ENCODE measurements at places on chromosomes 16 and 17.
A peak's percentile ranks its signal among the peaks of the same experiment; 100 is the strongest.

DNA sequence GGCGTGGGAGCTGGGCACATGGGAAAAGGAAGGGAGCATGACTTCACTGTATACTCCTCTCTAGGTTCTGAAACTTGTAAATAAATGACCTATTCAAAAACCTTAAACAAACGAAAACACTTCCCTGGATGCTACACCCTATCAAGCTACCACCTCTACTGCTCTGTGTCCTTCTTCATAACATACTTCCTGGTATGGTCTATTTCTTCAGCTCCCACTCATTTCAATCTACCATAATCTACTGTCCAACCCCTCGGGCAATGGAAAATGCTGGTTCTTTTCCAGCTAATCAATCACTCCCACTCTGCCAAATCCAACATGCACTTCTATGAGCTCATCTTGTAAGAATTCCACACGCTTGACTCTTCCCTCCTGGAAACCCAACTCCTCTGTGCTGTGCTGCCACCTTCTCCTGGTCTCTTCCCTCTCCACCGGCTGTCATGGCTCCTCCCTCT is 42.4 kb downstream of the AMFR start:
- no peak for DNase-seq

GRCh38 chr17:17088086-17088485 is 45.8 kb downstream of the MPRIP start:
- no peak for DNase-seq

GRCh38 chr16:21628772-21629171 is 23.6 kb downstream of the IGSF6 start:
- no peak for DNase-seq

DNA sequence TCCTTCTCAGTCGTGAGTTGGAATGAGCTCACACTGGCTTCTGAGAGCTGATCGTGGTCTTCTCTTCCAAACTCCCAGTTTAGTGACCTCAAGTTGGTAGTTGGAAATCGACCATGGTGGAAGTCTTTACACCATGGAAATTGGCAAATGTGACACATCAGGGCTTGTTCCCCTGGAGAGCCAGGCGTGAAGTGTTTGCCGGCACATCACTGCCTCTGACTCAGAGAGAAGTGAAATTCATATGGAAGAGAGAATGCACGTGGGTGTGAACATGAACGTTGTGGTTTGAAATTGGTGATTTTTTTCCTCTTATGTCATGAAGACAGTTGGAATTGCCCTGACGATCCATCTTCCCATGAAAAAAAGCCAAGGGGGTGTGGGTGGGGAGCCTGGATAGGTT is 47.4 kb downstream of the AXIN2 start:
- DNase-seq, result peak; percentile 86

- DNase-seq, result no peak
These were observed 7.9 kb downstream of the CBLN1 start for GRCh38 chr16:49273771-49274170.

DNA sequence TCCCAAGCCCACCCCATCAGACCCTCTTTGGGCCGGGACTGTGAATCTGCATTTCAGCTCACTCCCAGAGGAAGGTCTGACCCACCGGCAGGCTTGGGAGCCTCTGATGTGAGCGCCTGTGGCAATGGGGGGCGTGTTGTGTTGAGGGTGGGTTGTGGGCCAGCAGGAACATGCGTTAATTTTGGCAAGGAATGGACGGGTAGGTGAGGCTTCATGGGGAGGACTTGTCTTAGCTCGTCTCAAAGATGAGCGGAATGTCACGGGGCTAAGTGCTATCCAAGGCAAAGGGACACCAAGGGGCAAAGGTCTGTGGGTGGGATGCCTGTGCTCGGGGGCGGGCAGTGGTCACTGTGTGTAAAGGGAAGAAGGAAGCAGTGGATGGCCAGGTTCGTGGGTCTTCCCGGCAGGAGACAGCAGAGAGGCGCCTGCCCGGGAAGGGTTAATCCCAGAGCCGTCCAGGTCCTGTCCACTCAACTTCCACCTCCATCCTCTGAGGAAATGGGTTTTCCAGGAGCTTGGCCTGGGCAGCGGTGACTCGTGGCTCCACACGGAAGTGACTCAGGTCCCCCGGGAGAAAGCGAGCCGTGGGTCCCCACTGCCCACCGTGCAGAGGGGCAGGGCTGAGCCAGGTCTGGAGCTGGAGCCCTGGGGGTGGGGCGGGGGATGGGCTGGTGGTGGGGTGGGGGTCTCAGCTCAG is 17.4 kb downstream of the ADGRG1 start:
- peak; percentile 69 for DNase-seq

GRCh38 chr17:43354371-43354770 is 44.4 kb upstream of the ARL4D start:
- no peak for DNase-seq

DNA sequence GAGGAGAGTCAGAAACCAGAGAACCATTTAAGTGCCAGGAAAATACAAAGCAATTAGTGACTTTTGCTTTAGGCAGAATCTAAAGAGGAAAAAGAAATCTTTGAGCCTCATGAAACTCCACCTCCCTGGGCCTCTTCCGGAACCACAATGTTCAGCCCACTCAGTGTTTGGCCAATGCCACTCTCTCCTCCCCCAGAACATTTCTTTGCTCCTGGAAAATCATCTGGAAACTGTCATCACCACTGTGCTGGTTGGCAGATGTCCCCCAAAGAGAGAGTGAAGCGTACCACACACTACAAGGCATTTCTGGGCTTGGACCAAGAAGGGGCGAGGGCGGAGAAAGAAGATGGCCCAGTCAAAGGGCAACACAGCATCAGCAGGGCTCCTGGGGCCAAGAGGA is 7.1 kb upstream of the SOX9 start:
- DNase-seq, result no peak

- DNase-seq, result no peak
These were observed 15.6 kb upstream of the PDK2 start for GRCh38 chr17:50079334-50080095.

DNA sequence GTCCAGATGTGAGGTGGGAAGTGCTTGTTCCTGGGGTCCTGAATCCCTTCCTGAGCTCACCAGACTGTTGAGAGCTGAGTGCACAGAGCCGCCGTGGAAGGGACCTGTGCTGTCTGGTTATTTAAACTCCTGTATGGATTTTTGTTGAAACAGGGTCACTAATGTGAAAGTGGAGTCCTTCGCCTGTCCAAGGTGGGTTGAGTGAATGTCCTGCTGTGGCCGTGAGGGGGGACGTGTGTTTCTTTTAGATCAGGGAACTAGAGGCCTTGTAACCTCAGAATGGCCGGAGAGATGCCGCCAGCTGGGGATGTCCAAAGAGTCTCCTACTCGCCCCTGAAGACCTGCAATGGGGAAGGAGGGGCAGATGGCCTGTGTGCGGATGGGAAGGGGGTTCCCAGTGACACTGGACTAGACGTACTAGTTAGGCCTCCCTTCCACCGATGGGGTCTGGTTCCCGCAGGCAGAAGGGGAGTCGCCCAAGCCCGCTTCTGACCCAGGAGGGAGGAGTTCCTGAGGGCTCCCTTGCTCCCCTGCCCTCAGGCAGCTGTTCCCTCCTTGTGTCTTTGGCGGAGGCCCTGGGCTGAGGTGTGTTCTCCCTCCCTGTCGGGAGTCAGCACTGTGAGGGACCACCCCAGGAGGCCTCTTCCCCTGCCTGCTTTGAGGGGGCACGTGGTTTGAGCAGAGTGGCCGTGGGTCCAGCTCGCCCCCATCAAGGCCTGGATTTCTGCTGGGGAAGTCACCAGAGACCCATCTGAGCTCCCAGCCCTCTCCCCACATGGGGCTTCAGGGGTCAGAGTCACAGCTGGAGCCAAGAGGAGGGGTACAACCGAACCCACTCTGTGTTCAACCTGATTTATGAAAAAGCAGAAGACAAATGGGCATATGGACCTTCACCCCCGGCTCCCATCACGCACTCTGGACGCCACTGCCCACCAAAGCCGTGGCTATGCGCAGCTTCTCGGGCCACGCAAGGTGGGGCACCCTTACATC is 30.9 kb downstream of the OR1D5 start:
- no peak for DNase-seq

DNA sequence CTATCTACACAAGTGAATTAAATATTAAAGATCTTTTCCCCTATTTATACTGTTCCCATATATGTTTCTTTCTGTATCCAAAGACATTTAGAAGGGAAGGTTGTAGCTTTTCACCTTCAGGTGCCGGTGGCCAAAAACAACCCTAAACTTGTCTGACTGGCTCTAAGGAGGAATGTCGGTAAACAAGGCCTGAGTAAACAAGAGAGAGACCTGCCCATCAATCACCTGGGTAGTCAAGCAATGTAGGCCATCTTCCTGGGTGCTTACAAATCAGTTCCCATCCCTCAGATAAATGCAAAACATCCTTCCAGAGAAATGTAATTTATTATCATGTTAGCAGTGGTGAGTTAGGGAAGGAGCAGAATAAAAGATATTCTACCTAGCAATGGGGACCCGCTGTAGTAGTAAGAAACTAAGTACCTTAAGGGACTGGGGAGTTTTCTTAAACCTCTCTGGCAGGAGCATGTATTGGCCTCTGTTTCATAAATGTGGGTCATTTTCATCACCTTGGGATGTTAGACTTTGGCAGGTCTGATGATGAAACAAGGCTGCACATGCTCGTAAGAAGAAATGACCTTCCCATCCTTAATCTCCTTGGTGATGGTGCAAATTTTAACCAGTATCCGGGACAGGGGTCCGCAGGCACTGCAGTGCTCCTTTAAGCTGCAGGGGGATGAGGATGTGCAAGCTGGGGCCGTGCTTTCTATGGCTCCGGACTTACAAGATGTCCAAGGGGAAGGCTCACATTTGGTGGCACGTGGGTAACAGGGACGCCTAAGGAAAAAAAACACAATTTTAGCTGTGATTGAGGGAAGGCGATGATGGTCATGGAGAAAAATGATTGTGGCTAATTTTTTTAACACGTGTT is 8.4 kb downstream of the KRT39 start:
- no peak for DNase-seq

- DNase-seq, result peak; percentile 81
These were observed 13.3 kb downstream of the UTS2R start for GRCh38 chr17:82384730-82385481.

- no peak for DNase-seq
These were observed 43.1 kb downstream of the KLHDC4 start for GRCh38 chr16:87722590-87723225.

DNA sequence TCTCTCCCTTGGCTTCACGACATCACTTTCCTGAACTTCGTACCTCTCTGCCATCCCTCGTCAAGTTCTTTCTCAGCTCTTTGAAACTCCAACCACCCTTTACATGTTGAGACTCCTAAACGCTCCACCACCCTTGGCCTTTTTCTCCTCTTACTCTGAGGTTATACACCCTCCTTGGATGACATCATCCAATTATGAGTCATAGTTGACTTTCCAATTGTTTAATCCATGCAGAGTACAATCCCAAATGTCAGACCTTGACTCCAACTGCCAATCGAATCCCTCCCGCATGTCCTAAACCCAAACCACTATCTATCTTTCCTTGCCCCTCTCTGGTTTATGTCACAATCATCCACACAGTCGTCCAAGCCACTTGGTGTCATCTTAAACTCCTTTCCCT is 18.4 kb upstream of the C16orf82 start:
- no peak for DNase-seq

DNA sequence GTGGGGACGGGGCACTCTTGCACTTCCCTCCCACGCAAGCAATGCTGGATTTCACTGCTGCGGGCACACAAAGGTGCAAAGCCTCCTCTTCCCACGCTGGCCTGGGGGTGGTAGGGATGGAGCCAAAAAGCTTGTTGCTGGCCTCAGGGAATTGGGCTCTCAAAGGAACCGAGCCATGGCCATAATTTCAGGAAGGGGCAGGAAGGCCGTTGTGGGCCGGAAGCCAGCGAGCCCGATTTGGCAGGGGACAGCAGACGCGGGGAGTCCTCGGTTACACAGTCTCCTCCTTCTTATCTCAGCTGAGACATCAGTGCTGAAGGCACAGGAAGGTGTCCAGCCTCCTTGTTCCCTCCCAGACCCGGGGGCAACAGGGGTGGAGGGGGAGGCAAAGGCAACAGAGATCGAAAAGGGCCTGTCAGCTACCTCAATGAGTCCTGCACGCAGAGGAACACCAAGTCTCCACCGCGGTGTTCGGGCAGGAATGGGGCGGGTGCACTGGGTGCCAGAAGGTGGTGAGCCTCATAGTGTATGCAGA is 59.5 kb downstream of the SLFN11 start:
- no peak for DNase-seq

GRCh38 chr16:83100679-83101078 is 473.9 kb downstream of the CDH13 start:
- no peak for DNase-seq

DNA sequence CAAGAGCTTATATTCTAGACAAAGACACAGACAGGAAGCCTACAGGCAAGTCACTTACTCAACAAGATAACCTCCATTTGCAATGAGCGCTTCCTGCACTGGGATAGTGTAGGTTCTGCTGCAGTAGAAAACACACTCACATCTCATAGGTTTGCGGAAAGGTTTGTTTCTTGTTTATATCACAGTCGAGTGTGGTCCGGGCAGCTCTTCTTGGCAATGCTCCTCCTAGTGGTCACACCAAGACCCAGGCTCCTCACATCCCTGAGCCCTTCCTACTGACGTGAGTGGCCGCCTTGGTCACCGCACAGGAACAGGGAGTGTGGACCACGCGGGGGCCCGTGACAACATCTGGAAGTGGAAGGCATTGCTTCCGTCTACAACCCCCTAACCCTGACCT is 48.0 kb upstream of the RBFOX3 start:
- no peak for DNase-seq

DNA sequence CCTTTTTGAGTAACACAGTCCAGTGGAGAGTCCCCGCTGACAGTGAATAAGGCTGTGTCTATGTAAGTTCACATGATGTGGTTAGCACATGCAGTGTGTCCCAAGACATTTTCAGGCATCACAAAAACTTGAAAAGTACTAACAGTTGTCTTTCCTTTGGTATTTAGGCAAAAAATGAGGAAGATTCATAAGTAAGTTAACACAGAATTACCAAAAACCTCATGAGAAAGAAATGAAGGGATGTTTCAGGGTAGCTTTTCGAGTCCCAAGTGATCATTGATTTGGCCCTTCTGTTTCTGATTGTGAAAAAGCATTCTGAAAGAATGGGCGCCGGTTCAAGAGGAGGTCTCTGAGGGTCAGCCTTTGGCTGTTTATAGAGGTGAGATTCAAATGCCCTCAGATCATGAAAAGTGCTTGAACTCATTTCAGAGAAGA is 529 bp upstream of the ASPA start:
- no peak for DNase-seq

GRCh38 chr16:83574388-83574787 is 233.4 kb upstream of the HSBP1 start:
- DNase-seq, result peak; percentile 44

GRCh38 chr16:31032736-31033708 is at the start of gene STX4:
Gene STX4, plus strand, starts transcription at chr16:31033558. Its CDS starts 248 bp downstream, at chr16:31033806.
- DNase-seq, result peak; percentile 97

DNA sequence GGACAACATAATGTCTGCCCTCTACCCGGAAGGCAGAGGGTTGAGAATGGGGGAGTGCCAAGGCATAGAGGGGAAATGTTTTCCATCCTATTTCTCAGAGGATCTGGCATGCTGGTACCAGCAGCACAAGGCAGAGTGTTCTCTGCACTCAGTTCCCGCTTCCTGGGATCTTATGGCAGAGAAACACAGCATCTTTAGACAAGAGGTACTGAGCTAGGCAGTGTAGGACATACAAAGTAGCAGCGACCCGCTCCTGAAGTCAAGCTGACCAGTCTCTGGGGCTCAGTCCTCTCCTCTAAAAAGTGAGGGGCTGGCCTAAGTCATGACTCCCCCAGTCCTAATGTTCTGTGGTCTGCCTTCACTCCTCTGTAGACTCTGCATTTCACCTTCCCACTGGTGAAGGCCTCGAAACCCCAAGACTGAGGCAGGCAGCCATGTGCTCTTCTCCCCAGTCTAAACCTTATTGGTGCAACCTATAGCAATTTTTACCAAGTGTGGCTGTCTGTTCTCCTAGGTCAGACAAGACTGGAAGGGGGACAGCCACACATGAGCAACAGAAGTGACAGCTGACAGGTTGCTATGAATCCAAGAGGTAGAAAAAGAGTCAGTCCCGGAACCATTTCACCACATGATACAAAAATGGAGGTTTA is 11.3 kb upstream of the TSPOAP1 start:
- DNase-seq, result no peak
